ENCODE measurements at places on chromosomes 11 and 22.

- DNase-seq = no peak
These were observed 113.5 kb downstream of the NTM start for GRCh38 chr11:131483877-131484276.

- DNase-seq = peak; percentile 78
These were observed 1.9 kb downstream of the OR4S1 start for GRCh38 chr11:48307760-48308386.

GRCh38 chr11:15539645-15540044 is 424.9 kb downstream of the INSC start:
- DNase-seq = no peak

DNA sequence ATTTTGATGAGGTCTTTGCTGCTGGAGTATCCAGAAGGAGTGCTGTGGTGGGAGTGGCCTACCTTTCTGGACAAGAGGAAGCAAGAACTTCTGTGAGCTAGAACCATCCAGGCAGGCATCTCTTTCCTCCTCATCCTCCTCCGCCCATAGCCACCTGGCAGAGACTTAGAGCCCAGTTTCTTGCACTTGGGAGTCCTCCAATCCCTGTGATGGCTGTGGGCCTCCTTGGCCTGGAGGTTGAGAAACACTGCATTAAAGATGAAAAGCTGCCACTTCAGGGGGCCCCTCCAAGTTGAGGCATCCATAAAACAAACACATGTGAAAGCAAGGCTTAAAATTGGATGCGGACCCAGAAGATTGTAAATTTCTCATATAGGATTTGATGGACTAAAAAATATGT is 110.3 kb downstream of the ZBTB16 start:
- no peak for DNase-seq

DNA sequence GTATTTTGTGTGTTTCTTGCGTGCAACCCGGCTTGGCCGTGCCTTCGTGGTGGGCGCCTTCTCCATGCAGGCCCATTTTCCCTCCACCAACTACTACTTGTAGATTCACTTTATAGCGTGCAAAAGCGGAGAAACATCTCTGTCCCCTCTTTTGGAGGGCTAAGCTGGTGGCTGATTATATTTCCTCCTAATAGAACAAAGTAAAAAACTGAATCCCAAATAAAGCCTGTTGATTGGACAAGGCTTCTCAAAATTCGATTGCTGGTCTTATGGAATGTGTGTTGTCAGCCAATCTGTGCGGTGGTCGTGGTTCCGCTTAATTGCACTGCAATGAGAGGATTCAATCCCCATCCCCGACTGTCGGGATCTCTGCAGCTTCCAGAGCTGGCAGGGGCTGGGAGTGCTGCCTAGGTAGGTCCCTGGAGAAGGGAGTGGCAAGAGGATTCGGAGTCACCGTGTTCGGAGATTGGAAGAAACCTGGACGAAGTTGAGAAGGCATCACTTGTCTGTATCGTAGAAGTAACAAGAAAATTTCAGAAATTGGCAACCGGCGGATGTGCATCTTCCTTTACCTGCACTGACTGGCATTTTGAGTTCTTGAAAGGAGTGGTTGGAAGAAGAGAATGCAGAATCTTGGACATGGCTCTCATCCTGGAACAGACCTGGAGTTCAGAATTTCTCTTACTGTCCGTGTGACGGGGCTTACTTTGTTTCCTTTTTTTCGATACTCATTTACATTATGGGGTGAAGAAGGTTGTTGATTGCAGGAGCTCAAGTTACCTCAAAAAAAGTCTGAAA is 1.1 kb downstream of the HMGXB4 start:
- no peak for DNase-seq

DNA sequence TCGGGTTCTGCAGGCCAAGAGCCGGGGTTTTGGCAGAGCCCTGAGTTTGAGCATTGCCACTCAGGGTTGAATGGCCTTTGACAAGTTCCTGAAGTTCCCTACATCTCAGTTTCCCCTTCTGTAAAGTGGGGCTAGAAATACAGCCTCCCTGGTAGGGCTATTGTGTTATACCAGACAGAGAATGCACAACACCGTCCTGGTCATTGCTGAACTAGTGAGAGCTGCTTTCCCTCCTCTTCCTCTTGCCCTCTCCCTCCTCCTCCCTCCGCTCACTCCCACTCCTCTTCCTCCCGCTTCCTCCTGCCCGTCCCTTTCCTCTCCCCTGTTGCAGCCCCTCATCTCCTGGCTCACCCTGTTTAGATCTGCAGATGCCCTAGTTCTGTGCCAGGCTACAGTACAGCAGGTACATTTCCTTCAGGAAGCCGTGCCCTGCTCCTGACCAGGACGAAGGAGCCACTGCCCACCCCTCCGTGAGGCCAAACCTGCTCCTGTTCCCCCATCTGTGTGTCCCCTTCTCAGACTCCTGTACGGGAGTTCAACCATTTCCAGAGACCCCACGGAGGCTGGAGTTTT is 91.5 kb upstream of the SHANK2 start:
- no peak for DNase-seq

DNA sequence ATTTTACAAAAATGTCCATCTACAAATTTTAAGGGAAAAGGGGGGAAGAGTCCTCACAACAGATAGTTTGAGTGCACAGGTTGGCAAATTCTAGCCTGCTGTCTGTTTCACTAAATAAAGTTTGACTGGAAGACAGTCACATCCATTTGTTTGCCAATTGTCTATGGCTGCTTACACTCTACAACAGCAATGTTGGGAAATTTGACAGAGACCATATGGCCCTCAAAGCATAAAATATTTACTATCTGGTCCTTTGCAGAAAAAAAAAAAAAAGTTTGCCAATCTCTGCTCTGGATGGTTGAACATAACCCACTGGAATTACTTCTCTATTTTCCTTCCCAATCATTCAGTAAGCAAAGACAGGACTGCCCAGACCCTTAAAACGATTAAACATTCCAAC is 88.2 kb downstream of the FCHSD2 start:
- DNase-seq = no peak

- no peak for DNase-seq
These were observed 208.8 kb downstream of the TBC1D22A start for GRCh38 chr22:46971099-46971763.

- DNase-seq = no peak
These were observed 206.4 kb upstream of the E2F8 start for GRCh38 chr11:19447150-19447566.

DNA sequence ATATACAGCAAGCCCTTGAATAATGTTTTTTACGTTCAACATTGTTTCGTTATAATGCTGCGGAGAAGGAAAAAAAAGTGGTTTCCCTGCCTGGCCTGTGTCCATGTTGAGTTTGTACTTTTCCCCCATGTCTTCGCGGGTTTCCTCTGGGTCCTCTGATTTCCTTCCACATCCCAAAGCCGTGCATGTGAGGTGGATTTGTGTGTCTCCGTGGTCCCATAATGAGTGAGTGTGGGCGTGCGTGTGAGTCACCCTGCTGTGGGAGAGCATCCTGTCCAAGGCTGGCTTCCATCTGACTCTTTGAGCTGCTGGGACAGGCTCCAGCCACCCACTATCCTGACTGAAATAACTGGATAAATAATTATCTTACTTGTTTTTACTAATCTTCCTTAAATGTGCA is 29.6 kb upstream of the SNX19 start:
- peak; percentile 4 for DNase-seq

GRCh38 chr11:113488931-113489351 is 13.7 kb upstream of the DRD2 start:
- no peak for DNase-seq

DNA sequence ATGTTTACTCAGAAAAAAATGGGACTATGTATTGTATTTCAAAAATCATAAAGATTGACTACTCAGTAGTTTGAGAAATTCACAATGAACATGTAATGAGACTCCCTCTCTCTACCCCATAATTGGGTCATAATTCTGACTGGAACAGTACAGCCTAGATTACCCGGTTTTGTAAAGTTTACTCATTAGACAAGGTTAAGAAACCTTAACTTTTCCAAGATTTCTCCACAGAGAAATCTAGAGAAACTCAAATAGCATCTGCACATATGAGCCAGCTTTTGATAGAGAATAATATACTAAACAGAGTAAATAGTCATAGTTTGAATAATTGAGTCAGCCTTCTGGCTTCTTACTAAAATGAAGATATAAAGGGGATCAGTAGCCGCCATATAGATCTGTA is 331.1 kb upstream of the MPPED2 start:
- DNase-seq = no peak

- DNase-seq = no peak
These were observed 72.8 kb downstream of the TP53I11 start for GRCh38 chr11:44877571-44878497.

DNA sequence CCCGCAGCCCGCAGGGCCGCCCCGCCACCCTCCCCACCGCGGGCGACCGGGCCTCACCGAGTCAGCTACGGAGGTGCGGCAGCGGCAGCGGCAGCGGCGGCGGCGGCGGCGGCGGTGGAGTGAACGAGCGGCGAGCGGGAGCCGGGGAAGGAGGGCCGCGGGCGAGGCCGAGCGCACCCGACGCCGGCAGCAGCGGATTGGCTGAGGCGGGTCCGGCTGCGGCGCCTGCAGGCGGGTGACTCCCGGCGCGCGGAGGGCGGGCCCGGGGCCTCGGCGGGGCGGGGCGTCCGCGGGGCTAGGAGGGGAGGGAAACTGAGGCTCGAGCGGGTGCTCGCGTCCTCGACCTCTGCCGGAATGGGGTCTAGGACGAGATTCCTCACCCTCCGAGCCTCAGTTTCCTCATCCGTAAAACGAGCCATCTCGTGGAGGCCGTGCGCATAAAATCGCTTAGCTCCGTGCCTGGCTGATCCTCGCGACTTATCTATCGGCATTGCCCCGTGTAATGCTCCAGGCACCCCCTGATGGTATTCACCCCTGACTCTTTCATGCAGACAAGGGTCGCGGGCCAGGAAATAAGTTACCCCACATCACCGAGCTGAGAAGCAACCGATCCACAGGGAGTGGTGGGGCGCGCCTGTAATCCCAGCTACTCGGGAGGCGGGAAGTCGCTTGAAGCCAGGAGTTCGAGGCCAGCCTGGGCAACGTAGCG is at the start of gene CPT1A:
CPT1A (minus strand) TSS at position 199 of the 709 bp plus-strand sequence. CDS start 26,442 bp downstream, outside the sequence.
- peak; percentile 81 for DNase-seq

DNA sequence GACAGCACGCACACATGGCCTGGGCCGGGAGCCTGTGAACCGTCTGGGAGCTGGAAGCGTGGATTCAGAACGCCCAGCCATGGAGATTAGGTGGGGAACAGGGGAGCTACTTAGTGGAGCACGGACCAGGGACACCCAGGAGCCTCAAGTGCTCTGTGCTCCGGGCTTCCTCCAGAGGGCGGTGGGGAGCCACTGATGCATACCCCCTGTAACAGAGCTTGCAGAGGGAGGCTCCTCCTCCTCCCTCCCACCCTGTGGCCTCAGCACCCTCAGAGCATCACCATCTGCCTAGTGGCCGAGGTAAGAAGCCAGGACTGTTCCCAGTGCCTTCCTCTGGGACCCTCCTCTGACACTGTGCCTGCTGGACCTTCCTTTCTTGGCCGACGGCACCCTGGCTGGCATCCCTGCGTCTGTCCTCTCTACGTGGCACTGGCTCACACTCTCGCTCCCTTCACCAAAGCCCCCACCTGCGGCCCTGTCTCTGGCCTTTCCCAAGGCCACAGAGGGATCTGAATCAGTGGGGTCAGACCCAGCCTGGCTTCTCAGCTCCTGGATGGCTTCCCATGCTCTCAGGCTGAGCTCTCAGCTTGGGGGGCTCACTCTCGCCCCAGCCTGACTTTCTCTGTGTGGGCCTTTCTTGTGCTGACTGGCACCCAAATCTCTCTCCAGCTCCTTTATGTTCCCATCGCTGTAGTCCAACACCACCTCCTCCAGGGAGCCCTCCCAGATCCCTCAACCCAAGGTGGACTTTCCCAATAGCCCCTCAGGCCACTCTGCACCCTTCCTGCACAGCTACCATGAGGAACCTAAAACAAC is 780.9 kb downstream of the BRD1 start:
- peak; percentile 58 for DNase-seq

DNA sequence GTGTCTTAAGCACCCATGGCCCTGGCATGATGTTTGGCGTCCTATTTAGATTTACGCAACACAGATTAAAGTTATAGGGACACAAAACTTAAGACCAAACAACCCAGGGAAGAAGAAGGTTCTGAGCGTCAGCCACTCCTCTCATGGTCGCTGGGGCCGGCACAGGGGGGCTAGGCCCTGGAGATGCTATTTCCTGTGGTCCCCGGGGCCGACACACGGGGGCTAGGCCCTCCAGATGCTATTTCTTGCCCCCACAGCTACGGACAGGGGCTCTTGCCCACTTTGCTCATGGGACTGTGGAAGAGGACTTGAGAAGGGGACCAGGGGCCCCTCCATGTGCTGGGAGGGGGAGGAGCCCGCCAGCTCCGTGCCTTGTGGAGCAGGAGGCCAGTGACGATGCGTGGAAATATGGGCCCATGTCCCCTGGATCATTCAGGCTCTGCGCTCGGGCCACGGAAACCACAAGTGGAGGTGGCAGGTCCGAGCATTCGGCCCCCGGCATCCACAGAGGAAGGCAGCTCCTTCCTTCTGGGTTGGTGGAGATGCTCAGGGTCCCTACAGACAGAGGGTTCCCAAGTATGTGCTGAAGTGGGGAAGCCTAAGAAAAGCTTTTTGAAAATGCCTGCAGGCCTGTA is 711.1 kb downstream of the BRD1 start:
- no peak for DNase-seq
